ENCODE measurements at places on chromosomes 7 and 10.

GRCh38 chr7:135877805-135878204, 99.4 kb downstream of the MTPN start:
- DNase-seq: no peak

- DNase-seq: no peak
Observed at GRCh38 chr7:70810558-70811139, 321.3 kb upstream of the GALNT17 start.

GRCh38 chr10:52213321-52213752, 100.7 kb upstream of the DKK1 start:
- DNase-seq: no peak

- DNase-seq: no peak
Observed at GRCh38 chr7:93883917-93884345, 6.6 kb downstream of the TFPI2 start.

- DNase-seq: peak; percentile 43
Observed at GRCh38 chr7:98841179-98841997, 28.4 kb downstream of the TMEM130 start.

- peak; percentile 42 for DNase-seq
Observed at GRCh38 chr10:30160271-30160982, 101.0 kb upstream of the JCAD start.

DNA sequence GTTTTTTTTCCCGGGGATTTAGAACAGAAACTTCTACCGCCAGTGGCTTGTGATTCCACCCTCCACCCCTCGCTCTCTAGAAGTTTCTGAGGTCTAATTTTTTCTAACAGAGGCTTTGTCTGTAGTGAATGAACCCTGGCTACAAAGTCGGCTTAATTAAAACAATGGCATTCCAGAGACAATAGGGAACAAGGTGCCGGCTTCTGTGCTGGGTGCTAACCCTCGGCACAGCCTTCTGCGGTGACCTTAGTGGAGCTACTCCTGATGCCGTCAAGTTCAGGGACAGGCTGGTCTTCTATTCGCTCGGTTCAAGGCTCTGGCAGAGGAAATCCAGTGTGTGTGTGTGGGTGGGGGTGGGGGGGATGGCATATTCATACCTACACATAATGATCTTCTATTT, 32.1 kb upstream of the ENO4 start:
- no peak for DNase-seq

GRCh38 chr7:91424371-91424770, 160.1 kb downstream of the FZD1 start:
- no peak for DNase-seq

GRCh38 chr10:103733045-103733419, 122.3 kb downstream of the SH3PXD2A start:
- no peak for DNase-seq

- no peak for DNase-seq
Observed at GRCh38 chr10:102918817-102919245, 737 bp downstream of the CNNM2 start.

DNA sequence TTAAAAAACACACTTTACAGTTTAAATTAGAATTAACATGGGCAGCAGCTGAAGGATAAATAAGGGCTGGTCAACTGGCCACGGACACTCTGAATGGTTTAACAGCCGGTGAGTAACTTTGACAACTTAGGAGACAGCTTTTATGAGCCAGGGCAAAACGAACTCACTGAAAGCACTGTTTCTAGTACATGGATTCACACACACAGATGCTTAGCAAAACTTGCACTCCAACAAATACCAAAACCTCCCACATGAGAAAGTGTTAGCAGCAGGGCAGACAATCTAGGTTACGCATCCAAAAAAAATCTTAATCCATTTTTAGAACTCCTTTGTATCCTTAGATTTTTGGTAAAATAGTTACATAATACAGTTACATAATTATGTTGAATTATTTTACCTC, 486.4 kb downstream of the PHTF2 start:
- no peak for DNase-seq

DNA sequence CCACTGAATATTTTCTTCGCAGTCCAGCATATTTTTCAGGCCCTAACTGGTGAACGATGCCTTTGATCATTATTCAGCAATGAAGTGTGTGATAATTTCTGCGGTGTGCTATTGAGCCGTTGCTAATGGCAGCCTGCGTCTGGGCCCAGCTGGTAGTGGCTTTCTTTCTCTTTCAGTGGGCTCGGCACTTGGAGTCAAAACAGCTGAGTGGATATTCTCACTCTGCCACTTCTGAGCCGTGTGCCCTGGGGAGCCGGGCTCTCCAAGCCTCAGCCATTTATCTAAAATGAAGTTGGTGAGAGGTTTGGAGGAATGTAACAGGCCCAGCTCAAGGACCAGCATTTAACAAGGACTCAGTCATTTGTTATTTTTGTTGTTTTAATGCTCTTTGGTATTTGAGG, 87.5 kb upstream of the IFRD1 start:
- DNase-seq: no peak

DNA sequence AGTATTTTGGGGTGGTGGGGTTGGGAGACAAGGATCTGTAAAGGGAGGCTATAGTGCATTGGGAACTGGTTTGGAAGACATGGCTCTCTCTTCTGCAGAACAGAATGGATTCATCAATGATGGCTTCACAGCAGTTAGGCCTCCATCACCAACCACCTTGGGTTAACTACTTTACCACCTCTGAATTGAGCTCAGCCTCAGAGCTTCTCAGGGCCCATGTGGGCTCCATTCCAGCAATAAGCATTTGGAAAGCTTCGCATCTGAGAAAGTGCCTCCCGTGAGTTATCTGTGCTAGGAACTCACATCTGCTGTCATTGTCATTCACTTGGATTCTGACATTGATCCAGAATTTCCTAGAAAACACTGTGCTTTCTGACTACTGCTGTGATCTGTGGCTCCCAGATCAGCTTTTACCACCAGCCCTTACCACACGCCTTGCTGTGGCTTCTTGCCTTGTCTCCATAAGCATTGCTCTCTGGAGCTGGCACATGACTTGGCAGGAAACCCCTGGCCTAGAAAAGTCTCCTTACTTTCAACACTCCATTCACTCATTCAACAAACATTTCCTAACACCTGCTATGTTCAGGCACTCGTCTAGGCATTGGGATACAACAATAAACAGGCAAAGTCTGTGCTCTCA, 70.7 kb upstream of the ADO start:
- DNase-seq: no peak

GRCh38 chr10:114635797-114636550, 22.1 kb downstream of the ABLIM1 start:
- DNase-seq: no peak

DNA sequence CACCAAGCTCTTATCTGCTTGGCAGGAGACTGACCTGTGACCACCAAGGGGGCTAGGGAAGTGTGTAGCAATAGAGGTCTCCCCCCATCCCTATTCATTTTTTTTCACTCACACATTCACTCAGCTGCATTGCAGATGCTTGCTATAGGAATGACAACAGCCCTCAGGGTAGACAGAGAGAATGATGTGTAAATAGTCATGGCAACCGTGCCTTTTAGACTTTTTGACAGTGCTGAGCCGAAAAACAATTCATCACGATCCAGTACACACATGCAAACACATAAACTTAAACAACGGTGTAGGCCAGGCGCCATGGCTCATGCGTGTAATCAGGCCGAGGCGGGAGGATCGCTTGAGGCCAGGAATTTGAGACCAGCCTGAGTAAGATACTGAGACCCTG, 7.6 kb upstream of the ELN start:
- DNase-seq: no peak

- DNase-seq: no peak
Observed at GRCh38 chr10:30656233-30656632, 26.7 kb upstream of the LYZL2 start.

- peak; percentile 77 for DNase-seq
Observed at GRCh38 chr10:128125944-128126764, at the start of gene MKI67. TSS of gene MKI67 (minus strand) at chr10:128126423. CDS start at chr10:128125667, 756 bp downstream.

DNA sequence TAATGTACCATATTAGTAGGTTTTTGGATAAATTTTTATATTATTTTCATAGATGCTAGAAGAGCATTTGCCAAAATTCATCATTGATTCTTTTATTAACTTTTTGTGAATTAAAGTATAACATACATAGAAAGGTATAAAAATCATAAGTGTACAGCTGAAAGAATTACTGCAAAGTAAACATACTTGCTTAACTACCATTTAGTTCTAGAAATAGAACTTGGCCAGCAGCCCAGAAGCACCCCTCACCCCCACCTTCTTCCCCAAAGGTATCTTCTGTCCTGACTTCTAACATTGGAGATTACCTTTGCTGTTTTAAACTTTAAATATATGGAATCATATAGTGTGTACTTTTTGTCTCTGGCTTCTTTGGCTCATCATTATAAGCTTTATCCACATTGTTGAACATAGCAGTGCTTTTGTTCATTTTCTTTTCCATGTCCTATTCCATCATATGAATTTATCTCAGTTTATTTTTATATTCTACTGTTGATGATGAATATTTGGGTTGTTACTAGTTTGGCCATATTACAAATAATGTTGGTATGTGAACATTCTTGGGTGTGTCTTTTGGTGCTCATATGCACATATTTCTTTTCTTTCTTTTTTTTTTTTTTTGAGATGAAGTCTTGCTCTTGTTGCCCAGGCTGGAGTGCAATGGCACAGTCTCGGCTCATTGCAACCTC, 142.8 kb downstream of the ADK start:
- DNase-seq: peak; percentile 48

GRCh38 chr7:17679458-17679857, 260.8 kb downstream of the SNX13 start:
- no peak for DNase-seq

- peak; percentile 38 for DNase-seq
Observed at GRCh38 chr10:30784897-30785605, 155.5 kb upstream of the LYZL2 start.

GRCh38 chr10:26970667-26971066, 109.9 kb upstream of the ABI1 start:
- DNase-seq: no peak

Measured in mesothelial cell of epicardium (in vitro differentiated cells).